ENCODE measurements at places on chromosomes 3 and 15. TPM values are rescaled to one million over a fixed set of nuclear protein-coding genes. Genes with fewer than 3 reads are reported as not detected.

GRCh38 chr3:169285057-169286033, 378.2 kb downstream of the MECOM start:
- ATAC-seq, result no peak

GRCh38 chr15:61057830-61058529, 171.1 kb downstream of the RORA start:
- ATAC-seq, result peak; percentile 62

Gene U2SURP
- 161 TPM for total RNA-seq

Gene PPARG
- 18.3 TPM for total RNA-seq

Gene EPB42
- not detected for total RNA-seq

GRCh38 chr3:155334215-155334913, 40.9 kb upstream of the STRIT1 start:
- no peak for ATAC-seq

- ATAC-seq, result no peak
These were observed 23.7 kb downstream of the FAM3D start for GRCh38 chr3:58642846-58643245.

DNA sequence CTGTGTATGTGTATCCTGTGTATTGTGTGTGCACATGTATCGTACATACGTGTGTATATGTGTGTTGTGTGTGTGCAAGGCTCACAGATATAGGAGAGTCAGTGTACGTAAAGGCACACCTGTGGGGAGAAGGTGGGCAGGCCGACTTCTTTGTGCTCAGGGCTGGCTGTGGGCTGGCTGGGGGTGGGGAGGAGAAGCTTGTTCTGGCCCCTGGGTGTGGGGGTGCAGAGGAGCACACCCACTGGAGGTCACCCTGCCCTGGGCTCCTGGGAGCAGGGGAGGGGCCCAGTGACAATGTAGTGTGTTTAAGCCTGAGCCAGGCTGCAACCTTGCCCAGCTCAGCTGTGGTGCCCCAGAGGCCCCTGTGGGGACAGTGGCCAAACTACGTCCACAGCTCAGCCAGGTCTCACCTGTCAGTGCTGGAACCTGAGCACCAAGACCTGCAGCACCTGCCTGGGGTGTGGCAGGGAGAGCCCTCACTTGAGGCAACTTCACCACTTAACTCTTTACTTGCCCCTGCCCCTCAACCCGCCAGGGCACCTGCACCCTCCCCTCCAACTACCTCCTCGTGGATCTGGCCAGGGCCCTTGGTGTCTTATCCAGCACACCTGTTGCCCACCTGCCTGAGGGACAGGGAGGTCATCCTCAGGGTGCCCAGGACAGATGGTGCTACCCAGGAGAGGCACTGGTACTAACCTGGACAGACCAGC, 2.6 kb upstream of the HHATL start:
- ATAC-seq, result no peak

DNA sequence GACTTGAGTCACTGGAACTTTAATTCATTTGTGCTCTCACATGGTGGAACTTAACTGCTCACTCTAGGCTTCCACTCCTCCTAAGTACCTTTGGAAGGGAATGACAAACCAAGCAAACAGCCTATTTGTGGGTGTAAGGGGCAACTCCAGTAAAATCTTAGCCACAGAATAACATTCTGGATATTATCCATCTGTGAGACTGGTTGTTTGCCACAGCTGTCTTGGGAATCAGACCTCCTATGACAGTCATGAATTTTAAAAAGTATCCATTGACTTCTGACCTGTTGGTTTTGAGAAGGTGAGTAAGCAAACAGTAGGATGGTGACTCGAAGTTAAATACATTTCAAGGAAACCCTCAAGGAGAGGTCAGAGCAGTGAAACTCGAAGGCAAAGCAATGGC, 147.3 kb upstream of the CDIN1 start:
- ATAC-seq, result no peak

DNA sequence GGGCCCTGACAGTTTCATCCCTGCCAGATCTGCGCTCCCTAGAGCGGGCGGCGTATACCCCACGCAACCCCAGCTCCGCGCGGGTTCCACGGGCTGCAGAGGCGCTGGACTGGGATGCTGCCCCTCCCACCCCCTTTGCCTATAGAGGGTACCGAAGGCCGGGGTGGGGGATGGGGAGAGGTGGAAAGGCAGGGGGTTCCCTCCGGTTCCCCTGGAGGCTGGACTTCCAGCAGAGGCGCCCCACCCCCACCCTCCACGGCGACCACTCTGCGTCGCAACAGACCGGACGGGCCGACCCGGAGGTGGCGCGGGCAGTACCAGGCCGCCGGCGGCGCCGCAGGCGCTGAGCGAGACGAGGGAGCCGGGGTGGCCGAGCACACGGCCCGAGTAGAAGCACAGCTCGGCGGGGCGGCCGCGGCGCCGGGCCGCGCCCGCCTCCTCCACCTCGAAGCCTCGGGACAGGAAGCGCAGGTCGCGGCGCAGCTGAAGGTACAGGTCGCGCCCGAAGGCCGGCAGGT, 995 bp downstream of the ADAMTS17 start:
- ATAC-seq, result no peak

Gene SLC30A4
- 2.1 TPM for total RNA-seq

DNA sequence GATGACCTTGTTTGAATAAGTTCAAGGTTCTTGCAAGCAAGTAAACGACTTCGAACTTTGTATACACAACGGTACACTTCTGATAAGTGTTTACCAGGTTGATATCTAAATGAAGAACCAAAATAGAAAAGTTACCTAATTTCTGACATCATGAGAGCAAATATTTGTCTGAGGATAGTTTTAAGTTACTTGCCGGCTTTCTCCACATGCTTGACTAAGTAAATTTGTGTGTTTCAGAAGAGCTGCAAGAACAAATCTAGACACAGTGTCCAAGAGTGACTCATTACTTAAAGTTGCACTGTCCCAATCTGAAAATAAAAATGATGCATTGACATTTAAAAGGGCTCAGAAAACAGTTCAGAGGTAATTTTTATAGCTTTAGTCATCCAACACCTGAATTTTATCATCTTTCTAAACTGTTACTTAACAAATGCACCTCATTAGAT, 115.1 kb downstream of the HERC1 start:
- ATAC-seq, result no peak

DNA sequence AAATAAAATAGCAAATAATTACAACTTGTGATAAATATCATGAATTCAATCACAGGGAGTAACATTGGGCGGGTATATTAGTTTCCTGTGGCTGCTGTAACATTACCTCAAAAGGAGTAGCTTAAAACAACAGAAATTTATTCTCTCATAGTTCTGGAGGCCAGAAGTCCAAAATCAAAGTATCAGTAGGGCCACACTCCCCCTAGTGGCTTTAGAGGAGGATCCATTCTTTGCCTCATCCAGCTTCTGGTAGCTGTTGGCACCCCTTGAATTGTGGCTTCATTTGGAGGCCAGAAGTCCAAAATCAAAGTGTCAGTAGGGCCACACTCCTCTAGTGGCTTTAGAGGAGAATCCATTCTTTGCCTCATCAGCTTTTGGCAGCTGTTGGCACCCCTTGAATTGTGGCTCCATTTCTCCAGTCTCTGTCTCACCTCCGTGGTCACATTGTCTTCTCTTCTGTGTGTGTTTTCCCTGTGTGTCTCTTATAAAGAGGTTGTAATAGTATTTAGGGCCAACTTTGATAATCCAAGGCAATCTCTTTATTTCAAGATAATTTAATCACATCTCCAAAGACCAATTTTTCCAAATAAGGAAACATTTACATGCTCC, 3.1 kb upstream of the CFAP20DC start:
- no peak for ATAC-seq

DNA sequence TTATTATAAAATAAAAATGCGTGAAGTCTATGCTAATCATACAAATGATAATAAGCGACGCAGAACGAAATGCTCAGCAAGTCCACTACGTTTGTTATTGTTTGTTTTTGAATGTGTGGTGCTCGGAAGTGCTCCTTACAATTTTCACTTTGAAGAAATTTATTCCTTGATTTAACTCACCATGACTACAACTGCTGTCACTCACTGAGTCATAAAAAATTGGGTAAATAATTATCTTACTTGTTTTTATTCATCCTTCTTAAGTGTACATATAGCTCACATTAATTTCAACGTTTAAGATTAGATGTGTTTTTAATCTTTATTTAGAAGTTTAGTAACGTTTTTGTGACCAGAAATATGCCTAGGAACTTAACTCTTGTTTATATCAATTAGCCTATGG, 66.7 kb upstream of the NANOGP8 start:
- ATAC-seq, result no peak

DNA sequence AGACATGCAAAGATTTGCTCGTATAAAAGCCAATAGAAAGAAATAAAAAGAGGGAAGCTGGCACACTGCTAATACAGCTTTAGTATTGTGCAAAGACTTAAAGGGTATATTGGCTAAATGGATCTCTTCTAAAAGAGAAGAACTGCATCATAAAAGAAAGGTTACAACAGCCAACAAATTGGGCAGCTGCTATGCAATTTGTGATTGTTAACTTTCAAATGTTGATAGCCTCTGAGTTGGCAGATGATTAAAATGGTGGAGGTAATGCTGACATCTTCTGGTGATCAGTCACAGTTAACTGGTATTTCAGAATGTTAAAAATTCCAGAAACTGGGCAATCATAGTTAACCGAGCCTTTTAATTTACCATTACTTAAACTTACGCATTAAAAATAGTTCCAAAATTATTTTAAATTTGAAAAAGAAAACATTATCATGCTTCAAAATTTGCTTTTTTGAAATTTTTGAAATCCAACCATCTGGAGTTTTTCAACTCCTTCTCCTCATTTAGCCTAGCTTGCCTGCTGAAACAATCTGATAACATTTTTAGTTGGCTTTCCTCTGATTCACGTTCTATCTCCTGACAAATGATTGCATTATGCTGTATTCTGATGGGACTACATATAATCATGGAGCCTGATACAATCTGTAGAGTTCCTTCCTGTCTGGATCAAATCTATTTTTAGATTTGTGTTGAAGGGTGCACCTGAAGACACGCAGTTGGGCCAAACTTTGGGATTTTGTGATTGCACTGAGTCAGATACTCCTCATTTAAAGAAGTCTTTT, 144.0 kb upstream of the PDZRN3 start:
- no peak for ATAC-seq

Gene GOLGA8R
- total RNA-seq, result 1.0 TPM

- no peak for ATAC-seq
These were observed 48.6 kb downstream of the SNRK start for GRCh38 chr3:43334976-43335375.

Gene CD200
- 5.1 TPM for total RNA-seq

Gene ST3GAL6
- total RNA-seq, result not detected

Gene CDCP1
- total RNA-seq, result 0.53 TPM

DNA sequence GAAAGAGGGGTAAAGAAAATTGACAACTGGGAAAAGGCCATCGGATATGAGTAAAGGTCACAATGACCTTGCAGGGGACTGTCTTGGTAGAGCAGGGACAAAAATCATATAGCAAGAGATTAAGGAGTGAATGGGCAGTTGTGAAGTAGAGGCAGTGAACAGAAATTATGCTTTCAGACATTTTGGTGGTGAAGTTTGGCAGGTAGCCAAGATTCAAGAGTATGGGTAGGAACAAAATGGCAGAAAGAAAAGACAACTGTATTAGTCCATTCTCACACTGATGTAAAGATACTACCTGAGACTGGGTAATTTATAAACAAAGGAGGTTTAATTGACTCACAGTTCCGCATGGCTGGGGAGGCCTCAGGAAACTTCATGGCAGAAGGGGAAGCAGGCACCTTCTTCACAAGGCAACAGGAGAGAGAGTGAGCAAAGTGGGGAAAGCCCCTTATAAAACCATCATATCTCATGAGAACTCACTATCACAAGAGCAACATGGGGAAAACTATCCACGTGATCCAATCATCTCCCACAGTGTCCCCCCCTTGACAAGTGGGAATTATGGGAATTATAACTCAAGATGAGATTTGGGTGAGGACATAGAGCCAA, 84.0 kb downstream of the CGNL1 start:
- no peak for ATAC-seq

GRCh38 chr3:42228796-42229195, 37.2 kb downstream of the CCK start:
- ATAC-seq, result no peak

All from activated T-helper 17 cell treated with anti-CD3 and anti-CD28 coated beads, Interleukin-2, amount 50 U/mL, for 72 hours (primary cell).